Lower lobe of right lung (tissue), 2 donors: ENCODE measurements at places on chromosomes 16 and 17. TPM values are rescaled to one million over a fixed set of nuclear protein-coding genes. Genes with fewer than 3 reads are reported as not detected.

The ACE gene
- 90.7 TPM for total RNA-seq

The CIAO2B gene
- 76.8 TPM for total RNA-seq

The CCDC154 gene
- total RNA-seq: 3.1 TPM

The ITGAD gene
- total RNA-seq: 0.62 TPM

The KRTAP4-5 gene
- total RNA-seq: not detected

The SCNN1G gene
- total RNA-seq: 7.6 TPM

The SYT17 gene
- 11.8 TPM for total RNA-seq

DNA sequence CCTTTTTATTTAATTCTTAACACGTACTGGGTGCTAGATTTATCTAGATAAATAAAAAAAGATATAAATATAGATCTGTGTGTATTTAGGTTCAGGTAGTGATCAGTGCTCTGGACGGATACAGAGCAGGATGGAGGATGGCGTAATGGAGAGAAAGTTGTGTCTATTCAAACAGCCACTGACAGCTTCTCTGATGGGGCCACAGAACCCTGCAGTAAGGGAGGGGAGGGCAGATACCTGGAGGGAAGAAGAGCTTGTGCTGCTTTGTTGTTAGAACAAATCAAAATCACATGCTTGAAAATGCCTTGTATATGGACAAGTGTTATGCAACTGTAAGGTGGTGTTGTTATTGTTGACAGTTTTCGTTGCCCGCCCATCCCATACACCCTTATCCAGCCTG lies 170.2 kb downstream of the UTP18 start:
- DNase-seq: no peak

DNA sequence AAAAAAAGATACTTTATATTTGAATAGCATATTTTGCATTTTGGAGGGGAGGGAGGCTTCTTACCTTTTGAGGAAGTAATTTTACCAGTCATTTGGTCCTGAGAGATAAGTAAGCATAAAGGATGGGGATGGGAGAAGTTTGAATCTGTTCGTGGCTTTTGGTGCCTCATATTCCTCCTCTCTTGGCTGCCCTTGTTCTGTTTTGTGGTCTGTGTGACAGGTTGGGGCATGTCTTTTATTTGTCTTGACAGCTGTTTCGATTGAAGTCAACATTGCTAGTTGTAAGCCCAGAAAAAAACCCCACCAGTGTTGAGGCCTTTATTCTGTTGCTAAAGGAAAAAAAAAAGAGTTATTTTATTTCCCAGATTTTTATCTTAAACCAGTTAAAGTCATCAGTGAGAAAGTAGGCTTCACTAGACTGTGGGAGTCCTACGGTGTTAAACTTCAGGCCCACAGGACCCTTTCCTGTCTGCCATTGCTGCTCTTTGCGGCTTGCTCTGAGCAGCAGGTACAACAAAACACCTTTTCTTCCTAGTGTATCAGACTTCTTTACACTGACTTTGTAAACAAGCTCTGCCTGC lies 11.4 kb downstream of the SLC7A6 start:
- DNase-seq: no peak

GRCh38 chr16:83942815-83943515 lies 10.1 kb upstream of the OSGIN1 start:
- DNase-seq: no peak

DNA sequence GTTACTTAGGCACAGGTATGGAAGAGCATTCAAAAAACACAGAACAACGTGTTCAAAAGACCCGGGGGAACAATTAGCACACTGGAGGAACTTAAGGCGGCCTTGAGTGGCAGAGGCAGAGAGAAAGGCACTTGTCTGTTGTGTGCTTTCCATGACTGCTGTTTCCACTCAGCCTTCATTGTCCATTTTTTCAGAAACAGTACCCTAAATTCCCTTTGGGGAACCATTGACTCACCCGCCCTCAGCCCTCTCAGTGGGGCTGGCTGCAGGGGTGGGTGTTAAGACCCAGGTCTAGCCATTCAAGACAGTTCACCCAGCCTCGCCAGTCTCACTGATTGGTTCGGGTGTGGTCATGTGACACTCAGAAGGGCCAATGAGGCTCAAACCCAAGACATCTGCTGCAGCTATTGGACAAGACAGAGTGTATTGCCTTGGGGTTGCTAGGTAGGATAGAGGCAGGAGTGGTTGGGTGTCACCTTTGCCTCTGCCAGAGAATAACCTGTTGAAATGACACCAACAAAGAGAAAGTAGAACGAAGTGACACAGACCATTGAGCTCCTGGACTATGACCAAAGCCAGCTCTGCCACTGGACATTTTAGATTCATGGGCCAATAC lies 19.6 kb upstream of the CEP20 start:
- no peak for DNase-seq

GRCh38 chr16:64715624-64716023 lies 406.2 kb downstream of the CDH11 start:
- DNase-seq: no peak

DNA sequence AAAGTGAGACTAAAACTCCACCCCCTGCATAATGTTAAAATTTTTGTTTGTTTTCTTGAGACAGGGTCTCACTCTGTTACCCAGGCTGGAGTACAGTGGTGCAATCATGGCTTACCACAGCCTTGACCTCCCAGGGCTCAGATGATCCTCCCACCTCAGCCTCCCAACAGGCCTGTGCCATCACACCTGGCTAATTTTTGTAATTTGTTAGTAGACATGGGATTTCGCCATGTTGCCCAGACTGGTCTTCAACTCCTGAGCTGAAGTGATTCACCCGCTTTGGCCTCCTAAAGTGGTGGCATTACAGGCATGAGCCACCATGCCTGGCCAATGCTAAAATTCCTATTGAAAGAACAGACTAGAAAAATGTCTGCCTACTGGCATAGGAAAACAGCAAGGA lies 103.8 kb downstream of the TRIM37 start:
- no peak for DNase-seq

DNA sequence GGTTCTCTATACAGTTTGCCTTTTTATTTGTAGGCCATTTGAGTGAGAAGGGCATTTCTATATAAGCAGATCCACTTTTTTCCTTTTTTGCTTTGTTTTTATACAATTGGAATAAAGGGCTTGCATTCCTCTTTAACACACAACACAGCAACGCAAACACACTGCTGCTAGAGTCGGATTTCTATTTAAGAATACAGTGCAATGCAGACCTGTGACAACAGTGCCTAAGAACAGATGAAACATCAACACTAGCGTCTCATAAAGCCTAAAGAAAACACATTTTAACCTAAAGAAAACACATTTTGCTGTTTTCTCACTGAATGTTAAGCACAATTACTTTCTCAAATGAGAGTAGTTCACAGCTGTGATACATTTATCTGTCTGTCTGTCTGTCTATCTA lies 1141.1 kb downstream of the CDH11 start:
- DNase-seq: no peak

DNA sequence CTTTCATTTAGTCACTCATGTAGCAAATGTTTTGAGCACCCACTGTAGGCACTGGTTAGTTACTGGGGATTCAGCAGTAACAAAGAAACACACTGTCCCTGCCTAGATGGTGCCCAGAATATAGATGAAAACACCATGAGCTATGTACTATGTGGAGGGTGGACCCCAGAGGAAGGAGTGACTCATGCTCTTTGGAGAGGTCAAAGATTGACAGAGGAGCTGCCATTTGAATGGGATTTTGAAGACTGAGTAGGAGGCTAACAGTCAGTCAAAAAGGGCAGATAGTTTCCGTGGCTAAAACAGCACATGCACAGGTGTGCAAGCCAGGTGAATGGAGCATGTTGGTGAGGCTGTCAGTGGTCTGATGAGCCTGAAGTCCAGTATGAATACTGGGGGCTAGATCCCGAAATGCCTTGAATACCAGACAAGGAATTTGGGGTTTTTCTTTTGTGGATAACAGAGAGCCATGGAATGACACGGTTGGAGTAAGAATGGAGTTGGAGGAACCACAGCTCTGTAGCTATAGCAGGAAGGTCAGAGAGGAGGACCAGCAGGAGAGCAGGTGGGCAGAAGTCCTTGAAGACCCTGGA lies 6.1 kb downstream of the IL21R start:
- no peak for DNase-seq

GRCh38 chr17:57366558-57367351 lies 110.4 kb downstream of the MSI2 start:
- DNase-seq: no peak

- DNase-seq: no peak
These were observed 21.7 kb downstream of the CARHSP1 start for GRCh38 chr16:8847145-8847544.

DNA sequence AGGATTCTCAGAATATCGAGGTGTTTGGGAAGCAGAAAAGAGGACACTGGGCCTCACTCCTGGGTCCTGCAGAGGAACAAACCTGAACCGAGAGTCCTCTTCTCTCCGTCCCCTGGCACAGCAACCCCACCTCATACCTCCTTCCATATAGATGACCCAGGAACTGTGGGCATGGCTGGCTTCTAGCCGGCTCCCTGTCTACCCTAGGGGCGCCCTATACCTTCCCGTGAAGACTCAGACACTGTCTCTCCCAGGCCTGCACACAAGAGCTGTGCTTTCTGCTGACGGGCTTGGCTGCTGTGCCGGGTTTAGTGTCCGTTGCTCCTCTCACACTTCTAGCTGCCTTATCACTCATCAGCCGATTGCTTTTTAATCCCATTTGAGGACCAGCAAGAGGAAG lies 46.5 kb upstream of the CRISPLD2 start:
- no peak for DNase-seq

- peak; percentile 95 for DNase-seq
These were observed 190.6 kb downstream of the SEC14L1 start for GRCh38 chr17:77331301-77331864.

DNA sequence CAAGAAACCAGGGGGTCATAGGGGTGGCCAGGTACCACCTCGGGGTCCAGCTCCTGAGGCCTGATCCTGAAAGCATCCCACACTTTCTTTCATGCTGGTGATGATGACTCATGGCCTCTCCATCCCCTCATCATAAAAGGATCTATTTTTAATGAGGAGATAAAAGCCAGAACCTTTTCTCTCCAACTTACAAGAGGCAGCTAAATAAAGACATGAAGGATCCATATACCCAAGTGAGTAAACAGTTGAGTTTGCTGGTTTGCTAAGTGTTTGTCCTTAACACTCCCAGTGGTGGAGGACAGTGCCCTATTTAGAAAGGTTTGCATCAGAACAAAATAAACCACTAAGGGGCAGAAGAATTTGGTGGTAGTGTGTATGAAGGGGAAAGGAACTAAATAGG lies 383.8 kb downstream of the GRIN2A start:
- DNase-seq: no peak

DNA sequence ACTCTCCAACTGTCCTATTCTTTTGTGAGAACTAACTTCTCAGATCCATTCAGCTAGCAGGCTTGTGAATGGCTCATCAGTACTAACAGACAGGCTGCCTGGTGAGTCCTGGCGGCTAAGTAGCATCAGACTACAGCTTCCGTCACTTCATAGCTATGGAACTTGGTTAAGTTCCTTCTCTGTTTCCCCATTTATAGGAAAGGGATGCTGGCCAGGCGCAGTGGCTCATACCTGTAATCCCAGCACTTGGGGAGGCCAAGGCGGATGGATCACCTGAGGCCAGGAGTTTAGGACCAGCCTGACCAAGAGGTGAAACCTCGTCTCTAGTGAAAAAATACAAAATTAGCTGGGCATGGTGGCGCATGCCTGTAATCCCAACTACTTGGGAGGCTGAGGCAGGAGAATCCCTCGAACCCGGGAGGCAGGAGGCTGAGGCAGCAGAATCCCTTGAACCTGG lies 49.9 kb upstream of the TANGO6 start:
- DNase-seq: no peak

DNA sequence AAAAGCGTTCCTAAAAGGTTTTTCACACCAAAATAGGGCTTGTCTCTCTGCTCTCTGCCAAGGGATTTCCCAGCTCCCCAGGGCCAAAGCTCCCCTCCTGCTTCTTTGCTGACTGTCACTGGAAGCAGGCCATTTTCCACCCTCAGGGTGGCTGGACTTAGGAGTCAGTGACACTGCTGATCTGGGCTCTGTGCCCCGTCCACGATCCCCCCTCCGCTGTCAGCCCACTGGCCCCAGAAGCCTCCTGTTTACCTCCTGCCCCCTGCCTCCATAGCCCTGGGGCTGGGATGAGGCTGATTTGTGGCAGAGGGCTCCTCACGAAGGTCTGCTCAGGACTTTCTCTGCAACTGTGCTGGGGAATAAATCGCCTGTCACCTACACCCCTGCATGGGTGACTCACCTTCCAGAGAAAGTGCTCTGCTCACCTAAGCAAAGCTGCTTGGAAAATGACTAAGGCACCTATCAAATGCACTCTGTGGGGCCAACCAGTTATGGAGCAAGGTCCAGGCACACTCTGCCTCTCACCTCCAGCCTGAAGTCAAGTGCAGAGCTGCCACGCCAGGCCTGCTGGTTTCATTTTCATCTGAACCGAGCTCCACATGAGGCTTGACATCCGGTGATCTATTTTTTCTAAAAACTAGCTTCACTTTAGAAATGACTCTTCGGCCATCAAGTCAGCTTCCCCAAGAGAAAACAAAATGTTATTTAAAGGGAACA lies 4.9 kb downstream of the MAP3K14 start:
- DNase-seq: peak; percentile 81

DNA sequence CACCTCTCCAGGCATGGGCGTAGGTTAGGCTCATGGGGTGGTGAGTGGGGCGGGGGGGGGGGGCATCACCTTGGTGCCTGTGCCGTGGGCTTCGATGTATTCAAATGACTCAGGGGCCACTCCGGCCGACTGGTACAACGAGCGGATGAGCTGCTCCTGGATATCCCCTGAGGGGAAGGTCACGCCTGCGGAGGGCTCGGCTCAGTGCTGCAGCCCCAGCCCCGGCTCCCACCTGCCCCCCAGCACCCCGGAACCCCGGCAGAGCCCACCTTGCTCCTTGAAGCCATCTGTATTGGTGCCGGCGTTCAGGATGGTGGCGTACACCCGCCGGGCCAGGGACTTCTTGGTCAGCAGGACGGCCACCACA lies 5.4 kb downstream of the FASN start:
- DNase-seq: no peak

DNA sequence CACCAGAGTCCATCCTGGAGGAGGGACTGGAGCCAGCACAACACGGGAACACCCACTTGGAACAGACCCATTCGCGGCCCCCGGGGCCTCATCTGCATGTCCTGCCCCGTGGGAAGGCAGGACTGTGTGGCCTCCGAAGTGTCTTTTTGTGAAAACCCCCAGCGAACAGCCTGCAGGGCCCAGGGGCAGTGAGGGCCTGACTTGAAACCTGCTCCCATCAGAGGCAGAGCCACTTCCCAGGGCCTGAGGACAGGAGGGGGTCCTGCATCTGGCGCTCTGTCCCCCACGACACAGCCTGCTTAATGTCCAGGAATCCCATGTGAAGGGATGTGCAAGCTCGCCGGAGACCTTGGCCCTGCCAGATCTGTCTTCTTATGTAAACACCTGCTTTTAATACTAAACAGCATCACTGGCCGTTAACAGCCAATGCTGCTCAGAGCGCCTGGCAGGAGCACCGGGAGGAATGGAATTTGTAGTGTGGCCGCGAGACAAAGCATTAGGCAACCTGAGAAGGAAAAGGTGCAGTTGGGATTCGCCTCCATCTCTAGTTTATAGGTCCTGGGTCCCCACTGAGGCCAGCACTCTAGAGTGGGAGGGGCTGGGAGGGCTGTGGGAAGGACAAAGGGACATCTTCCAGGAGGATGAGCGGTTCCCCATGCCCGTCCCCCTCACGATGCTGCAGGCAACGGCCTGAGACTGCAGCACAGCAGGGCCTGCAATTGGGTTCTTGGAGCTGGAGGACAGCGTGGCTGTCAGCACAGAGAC lies 9.6 kb upstream of the EVPL start:
- no peak for DNase-seq
